ENCODE measurements at places on chromosomes 6 and 20.

- no peak for DNase-seq
Measured at GRCh38 chr6:169289619-169290339, 36.1 kb upstream of the THBS2 start.

DNA sequence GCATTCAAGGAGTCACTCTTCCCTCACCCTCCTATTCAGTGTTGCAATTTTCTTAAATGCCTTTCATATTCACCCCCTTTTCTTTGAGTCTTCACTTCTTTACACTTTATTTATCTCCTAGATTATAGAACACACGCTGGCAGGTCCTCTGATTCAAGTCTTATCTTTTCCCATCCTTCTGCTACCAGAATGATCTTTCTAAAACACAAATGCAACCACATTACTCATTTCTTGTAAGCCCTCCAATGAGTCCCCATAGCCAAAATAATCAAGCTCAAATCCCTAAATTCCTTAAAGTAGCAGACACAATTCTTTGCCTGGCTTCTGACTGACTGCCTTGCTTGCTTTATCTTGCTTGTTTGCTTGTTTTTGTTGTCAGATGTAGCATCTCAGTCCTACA is 920.0 kb downstream of the TFAP2A start:
- no peak for DNase-seq

DNA sequence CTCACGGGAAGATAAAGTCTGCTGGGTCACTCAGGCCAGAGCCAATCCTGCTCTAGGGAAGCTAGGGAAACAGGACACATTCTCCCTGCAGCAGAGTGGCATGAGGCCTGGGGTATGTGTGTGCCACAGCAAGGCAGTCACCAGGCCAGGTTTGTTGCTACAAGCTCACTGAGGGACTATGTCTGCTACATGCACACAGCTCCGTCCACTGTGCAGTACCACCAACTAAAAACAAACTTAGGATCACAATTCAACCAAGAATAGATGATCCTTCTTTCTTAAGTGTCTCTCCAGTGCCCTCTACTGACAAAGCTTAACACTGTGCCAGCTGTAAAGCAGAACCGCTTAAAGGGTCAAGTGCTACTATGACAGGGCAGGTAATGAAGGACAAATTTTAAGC is 192.5 kb downstream of the PTPRK start:
- no peak for DNase-seq

DNA sequence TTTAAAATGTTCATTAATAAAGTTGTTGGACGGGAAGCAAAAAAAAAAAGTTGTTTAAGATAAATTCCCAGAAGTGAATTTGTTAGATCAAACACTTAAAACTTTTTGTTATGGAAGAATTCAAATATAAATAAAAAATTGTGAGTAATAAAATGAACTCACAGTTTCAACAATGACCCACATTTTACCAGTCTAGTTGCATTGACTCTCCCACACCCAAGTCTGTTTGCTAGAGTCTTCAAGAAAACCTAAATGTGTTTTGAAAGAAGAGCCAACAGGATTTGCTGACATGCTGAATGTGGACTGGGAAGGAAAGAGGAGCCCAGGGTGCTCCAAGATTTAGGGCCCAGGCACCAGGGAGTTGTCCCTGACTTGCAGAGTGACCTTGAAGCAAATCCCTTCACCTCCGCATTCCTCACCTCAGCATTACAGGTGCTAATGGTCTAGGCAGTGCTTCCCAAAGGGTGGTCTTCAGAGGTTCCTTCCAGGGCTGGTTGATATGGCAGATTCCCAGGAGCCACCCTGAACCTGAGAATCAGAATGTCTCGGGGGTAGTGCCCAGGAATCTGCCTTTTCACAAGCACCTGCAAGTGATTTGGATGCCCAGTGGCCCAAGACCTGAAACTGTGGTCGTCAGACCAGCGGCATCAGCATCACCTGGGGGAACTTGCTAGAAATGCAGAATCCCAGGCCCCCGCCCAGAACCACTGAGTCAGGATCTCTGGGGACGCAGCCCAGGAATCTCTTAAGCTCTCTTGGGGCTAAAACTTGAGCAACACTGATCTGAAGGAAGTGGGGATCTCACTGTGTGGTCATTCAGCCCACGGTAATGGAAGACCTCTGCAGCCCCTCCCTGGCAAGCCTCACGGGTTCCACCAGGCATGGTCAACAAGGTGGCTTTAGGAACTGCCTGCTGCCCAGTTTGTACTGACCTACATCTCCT is 31.1 kb downstream of the POFUT1 start:
- no peak for DNase-seq

DNA sequence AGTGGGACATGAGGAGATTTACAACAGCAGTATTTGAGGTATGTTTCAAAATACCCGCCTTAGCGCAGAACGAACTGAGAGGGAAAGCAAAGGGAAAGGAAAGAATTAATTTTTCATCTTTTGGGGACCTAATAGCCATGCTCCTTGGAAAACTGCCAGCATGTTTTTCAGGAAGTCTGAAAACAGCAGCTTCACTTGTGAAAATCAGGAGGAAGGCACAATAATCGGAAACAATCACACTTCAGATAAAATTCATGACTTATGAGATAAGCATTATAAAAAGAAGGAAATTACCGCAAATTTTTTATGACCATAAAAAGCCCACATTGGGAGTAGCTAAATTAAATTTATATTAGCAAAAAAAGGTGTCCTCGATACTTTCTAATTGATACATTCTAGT is 541.1 kb downstream of the HAO1 start:
- no peak for DNase-seq

GRCh38 chr6:135606392-135606791 is 108.9 kb upstream of the AHI1 start:
- no peak for DNase-seq
